T-helper 9 cell (primary cell): ENCODE measurements at places on chromosomes 3 and 15.

- no peak for DNase-seq
Measured at GRCh38 chr3:129878355-129878754, 15.2 kb downstream of the TMCC1 start.

DNA sequence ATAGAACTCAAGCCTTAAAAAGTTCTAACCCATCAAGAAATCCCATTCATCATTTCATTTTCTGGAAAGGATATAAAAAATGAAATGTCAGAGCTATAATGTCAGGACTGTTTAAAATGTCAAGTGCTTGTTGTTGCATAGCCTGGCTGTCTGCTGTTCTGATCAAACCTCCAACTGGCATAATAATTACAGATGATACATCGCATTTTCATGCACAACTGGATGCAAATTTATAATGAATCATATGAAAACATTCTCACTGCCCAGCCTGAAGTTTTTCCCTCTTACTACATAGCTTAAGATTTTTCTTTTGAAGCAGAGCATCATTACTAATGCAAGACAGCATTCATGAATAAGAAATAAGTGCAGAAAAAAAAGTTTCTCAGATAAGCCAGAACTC, 46.5 kb downstream of the GUCA1C start:
- DNase-seq = no peak

- DNase-seq = no peak
Measured at GRCh38 chr3:17931131-17931530, 188.7 kb upstream of the TBC1D5 start.

GRCh38 chr3:168025076-168025475, 70.6 kb downstream of the GOLIM4 start:
- DNase-seq = no peak

GRCh38 chr3:24435584-24435983, 59.1 kb downstream of the THRB start:
- DNase-seq = no peak

DNA sequence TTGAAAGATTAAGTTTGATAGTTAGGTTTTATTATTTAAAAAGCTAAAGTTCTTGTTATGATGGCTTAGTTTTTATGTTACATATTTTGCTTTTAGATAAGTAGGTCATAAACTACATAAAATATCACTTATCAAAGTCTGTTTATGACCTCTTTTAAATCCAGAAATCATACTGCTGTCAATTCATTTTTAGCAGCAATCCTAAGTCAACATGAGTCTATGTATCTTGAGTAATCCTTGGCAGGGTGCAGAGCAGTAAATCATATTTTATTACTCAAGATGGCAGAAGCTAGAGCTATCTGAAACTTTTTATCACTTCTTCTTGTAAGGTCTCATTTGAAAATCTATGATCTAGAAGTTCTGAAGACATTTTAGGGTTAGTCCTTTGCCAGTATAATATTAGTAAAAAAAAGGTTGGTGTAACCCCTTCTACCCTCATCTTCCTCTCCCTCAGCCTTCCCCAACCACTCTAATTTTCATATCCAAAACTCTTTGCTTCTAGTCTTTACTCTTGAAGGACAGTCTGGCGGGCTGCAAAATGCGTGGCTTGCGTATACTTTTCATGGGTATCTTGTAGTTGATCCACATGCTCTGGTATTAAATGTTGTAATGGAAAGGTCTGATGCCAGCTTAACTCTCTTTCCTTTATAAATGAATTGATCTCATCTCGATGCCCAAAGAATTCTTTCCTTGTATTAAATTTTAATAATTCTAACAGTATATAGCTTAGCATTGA, 134.0 kb upstream of the THRB start:
- no peak for DNase-seq

- DNase-seq = no peak
Measured at GRCh38 chr3:98877132-98877531, 24.4 kb downstream of the DCBLD2 start.

- DNase-seq = no peak
Measured at GRCh38 chr15:66405615-66406014, 18.9 kb downstream of the MAP2K1 start.

GRCh38 chr15:40229956-40230355, 8.9 kb upstream of the PAK6 start:
- no peak for DNase-seq

GRCh38 chr3:158733656-158734055, 1.4 kb upstream of the RARRES1 start:
- DNase-seq = no peak

GRCh38 chr15:84588053-84588874, 12.5 kb upstream of the ZSCAN2 start:
- peak; percentile 75 for DNase-seq

DNA sequence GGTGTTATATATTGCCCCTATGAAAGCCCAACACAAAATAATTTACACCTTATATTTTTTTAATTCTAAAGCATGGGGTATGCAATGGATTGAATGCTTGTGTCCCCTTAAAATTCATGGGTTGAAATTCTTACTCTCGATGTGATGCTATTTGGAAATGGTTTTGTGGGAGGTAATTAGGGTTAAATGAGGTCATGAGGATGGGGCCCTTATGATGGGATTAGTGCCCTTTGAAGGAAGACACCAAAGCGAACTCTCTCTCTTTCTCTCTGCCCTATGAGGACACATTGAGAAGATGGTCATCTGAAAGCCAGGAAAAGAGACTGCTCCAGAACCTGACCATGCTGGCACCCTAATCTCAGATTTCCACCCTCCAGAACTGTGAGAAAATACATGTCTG, 7.6 kb upstream of the SRGAP3 start:
- no peak for DNase-seq

- DNase-seq = no peak
Measured at GRCh38 chr3:65561617-65562016, 477.1 kb downstream of the MAGI1 start.

GRCh38 chr3:149016669-149017541, 25.6 kb downstream of the GYG1 start:
- no peak for DNase-seq

GRCh38 chr3:4138786-4139431, 164.3 kb upstream of the SETMAR start:
- DNase-seq = no peak

- no peak for DNase-seq
Measured at GRCh38 chr3:107791027-107791426, 268.3 kb downstream of the BBX start.

DNA sequence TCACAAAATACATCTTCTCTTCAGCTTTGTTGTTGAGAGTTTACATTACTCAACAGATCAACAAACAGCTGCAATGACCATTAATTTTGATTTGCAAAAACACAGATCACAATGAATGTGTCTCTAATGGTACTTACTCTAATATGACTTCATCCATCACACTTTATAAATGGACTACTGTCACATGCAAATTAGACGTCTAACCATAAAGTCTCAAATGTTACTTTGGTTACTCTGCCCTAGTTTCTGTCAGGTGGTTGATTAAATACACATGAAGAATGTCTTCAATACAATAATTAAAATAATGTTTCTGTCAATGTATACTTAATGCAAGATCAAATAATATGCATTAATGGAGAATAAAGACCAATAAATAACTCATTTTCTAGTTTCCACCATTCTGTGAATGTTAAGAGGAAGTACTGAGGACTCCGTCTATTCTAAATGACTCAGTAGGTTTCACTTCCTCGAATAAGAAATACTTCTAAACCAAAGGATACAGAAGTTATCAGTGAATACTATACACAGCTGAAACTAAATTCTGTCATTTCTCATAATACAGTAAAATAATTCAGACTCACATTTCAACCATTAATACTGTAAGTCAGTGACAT, 145.8 kb downstream of the CBLB start:
- no peak for DNase-seq

DNA sequence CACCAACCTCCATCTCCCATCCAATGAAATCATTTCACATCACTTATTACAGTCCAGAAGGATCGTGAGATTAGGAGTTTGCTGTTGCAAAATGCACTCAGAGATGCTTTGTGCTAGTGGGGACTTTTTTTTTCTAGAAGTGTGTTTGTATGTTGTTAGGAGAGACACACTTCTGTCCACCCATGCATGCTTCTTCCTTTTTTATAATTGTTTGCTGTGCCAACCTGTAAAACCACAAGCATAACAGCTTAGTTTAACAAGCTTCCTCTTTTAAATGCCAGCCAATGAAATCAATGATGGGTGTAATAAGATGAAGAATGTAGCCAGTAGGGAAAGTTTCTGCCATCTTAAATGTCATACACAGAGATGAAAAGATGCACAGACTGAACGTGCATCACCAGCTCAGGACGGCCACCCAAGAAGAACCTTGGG, 305.6 kb upstream of the STT3B start:
- DNase-seq = no peak

GRCh38 chr15:98241032-98241554, 280.6 kb downstream of the ARRDC4 start:
- no peak for DNase-seq

GRCh38 chr15:32856753-32857152, 138.9 kb downstream of the GREM1 start:
- no peak for DNase-seq

DNA sequence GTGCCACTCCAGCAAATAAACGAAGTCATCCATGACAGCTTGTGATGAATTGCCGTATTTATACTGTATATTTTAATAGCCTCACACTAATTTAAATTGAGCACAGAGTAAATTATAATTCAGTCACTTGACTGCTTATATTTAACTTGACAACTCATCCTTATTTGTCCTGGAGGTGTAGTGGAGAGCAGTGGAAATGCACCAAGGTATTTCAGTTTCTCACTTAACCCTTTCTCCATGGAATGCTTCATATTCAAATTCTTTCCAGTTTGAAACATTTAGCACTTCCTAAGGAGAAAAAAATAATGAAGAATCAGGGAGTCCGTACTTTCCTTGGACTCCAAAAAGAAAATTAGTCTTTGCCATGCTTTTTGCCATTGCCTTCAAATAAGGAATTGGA, 99.0 kb downstream of the MAP2K5 start:
- no peak for DNase-seq

DNA sequence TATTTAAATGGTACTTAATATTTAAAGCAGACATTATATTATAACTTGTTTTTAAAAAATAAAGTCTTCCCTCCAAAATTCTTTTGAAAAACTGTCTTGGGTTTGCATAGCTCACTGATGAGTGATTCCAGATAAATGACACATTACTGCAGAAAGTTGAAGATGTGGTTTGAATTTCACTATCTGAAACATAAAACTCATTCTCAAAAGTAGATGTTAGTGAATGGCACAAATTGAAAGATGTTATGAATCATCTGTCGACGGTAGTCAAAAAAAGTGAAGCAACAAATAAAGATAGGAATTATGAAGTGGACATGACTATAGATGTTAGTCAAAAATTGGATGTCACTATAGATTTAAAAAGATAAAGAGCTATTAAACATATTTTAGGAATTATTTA, 280.5 kb downstream of the GAP43 start:
- no peak for DNase-seq

DNA sequence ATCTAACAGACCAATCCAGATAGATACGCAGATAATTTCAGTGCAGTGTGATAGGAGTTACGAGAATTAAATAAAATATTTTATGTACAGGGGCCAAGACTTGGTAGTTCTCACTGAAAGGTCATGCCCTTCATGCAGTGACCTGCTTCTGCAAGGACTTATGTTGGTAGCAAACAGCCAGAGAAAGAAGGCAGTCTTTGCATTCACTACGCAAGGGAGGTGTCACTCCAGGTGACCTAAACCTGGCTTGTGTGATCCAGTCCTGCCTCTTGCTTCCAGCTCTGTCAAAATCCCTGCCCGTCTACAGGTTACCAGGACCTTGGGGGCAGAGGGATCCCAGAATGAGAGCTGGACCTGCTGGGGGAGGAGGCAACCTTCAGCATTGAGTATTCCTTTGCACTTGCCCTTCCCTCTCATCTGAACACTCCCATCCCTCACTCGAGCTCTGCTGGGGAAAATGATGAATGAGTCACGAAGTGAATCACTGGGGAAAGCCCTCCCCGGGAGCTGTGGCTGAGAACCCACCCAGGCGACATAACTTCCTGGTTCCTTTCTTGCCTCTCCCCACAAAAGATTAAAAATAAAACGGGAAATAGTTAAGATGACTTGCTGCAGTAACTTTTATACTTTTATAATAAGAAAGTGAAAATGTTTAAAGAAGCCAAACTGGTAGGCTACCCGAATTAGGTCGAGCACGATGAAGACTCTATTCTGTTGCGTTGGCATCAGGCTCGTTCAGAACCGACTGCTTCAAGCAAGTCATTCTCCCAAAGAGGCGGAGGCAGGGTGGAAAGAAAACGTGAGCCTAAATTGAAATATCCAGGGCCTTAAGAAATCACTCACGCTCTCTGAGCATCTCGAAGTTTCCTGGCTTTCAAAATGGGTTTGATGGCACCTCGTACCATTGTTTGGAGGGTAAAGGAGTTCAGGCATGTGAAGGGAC, 216.1 kb downstream of the SLCO3A1 start:
- DNase-seq = peak; percentile 4

GRCh38 chr3:139491966-139492365, 15.7 kb upstream of the RBP2 start:
- no peak for DNase-seq

DNA sequence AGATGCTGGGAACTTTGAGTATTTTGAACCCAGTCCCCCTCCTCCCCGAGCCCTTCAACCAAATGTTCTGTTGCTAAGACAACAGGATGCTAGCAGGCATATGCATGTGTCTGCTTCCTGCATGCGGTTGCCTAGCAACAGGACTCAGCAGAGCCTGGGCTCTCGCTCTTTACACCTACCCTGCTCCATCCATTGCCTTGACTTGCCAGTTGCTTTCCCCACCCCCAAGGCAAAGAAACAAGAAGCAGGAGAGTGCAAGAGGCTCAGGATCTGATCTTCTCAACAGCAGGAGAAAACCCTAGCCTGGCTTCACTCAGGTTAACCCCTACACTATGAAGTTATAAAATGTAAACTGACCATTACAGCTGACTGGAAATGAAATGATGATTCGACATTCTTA, 393.0 kb downstream of the IGSF11 start:
- DNase-seq = no peak

DNA sequence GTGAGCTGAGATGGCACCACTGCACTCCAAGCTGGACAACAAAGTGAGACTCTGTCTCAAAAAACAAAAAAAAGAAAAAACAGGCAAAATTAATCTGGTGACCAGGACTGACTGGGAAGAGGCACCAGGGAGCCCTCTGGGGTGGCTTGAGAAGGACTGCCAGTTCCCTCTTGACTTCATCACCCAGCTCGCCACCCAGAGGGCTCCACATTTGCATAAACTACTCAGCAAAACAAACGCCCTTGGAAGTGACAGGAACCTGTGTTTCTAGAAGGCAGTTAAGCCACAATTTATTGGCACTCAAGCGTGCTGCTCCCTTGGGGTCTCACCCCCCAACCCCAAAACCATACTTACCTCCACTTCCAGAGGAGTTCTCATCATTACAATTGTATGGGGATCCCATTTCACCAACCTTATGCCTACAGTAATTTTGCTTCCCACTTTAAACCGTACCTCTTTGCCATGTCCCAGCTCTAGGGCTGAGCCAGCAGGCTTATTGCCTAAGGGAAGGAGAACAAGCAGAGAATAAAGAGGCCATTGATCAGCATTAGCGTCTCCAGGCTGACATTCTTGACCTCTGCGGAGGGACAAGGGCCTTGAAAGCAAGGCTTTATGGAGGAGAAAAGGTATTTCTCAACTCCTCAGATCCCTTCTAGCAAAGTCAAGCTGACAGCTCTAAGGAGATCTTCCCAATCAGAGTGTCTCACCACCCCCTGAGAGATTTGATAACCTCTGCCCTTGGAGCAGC, 357.4 kb downstream of the SHQ1 start:
- no peak for DNase-seq
